Lower lobe of right lung (tissue), 2 donors: ENCODE measurements at places on chromosomes 16 and 17.
A peak's percentile ranks its signal among the peaks of the same experiment; 100 is the strongest.

DNA sequence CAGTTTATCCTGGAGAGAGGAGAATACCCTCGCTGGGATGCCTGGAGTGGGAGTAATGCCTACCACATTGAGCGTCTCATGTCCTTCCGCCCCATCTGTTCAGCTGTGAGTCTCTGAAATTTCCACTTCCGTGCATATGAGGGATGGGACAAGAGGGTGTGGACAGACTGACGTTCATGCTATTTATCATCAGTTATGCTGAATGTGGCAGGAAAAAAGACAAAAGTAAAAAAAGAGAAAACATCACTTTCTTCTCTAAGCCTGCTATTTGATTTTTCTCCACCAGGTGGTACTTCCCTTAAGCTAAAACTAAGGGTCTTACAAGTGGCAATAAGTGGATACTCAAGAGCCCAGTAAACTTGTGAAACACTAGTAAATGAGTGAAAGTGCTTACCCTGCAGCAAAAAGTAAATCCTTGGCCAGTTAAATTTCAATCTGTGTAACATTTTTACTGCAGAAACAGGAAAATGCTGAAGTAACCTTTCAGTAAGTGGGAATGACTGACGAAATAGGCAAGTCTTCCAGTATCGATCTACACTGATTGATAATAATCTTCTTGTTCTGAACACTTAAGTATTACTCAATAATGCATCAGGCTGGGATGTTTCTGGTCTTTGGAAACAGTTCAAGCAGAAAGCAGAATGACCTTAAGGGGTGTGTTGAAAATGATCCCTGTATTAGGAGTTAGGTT lies 5.6 kb downstream of the CRYBA1 start:
- no peak overlapping the region for H3K27ac ChIP-seq
- H3K4me1 ChIP-seq: peaks cover 46% of the 10 kb centered on the region
- no peak overlapping the region for H3K4me3 ChIP-seq
- H3K36me3 ChIP-seq: peaks cover 19% of the 10 kb centered on the region

DNA sequence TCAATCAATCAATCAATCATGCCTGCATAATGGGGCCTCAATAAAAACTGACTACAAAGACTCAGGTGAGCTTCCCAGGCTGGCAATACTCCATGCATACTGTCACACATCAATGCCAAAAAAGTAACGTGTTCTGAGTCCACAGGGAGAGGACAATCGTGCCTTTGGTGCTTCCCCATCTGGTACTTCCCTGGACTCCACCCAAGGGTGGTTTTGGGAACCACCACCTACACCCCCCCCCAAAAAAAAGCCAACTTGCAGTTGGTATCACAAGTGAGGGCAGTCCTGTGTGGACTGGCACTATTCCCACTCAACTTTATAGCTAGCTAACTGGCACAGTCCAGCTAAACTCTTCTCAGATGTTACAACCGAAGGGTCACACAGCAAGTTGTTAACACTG lies 3.1 kb downstream of the ZDHHC7 start:
- H3K4me3 ChIP-seq: no peak overlapping the region
- no peaks in the 10 kb centered on the region for H3K27me3 ChIP-seq
- H3K36me3 ChIP-seq: peaks cover 4% of the 10 kb centered on the region
- H3K27ac ChIP-seq: no peak overlapping the region
- H3K4me1 ChIP-seq: peaks cover 79% of the 10 kb centered on the region
- DNase-seq: peak; percentile 12

DNA sequence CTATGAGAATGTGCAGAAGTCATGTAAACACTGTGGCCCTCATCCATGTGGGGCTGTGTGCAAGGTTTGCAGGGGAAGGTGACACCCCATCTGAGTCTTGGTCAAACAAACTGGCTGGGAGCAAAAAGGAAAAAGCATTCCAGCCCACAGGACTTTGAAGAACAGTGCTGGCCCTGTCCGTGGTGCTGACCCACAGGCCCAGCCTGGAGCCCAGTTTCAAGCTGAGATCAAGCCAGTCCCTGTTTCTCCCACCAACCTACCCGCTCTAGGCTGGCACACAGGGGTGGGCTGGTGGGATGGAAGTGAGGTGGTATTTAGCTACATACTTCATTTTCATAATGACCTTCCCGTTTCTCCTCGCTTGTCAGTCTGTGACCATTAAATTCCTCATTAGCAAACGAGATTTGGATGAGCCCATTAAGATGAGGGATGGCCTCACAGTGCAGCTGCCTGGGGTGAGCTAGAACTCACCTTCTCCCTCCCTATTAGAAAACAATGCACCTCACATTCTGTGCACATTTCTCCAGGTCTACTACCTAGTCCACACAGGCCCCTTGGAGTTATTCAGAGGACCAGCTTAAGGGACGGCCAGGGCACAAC lies 12.6 kb upstream of the RPL38 start:
- DNase-seq: peak; percentile 34
- H3K27ac ChIP-seq: no peak overlapping the region
- peaks cover 3% of the 10 kb centered on the region for H3K27me3 ChIP-seq
- no peaks in the 10 kb centered on the region for H3K36me3 ChIP-seq
- H3K4me3 ChIP-seq: no peak overlapping the region

DNA sequence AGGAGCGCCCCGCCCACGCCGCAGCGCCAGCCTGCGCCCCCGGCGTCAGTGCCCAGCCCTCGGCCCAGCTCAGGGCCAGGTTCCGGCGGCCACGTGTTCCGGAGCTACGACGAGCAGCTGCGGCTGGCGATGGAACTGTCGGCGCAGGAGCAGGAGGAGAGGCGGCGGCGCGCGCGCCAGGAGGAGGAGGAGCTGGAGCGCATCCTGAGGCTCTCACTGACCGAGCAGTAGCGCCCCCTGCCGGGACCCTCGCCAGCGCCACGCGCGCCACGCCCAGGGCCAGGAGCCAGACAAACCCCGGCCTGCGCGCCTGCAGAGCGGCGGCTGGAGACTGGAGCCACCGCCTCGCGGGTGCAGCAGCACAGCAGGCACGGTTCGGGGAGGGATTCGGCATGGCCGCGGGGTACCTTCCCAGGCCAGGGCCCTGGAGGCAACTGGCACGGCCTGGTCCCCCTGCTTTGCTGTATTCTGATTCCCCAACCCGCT lies 9.3 kb downstream of the CORO6 start:
- no peaks in the 10 kb centered on the region for H3K36me3 ChIP-seq
- H3K4me3 ChIP-seq: peak overlapping the region; percentile 47
- peaks cover 55% of the 10 kb centered on the region for H3K4me1 ChIP-seq
- peaks cover 11% of the 10 kb centered on the region for H3K27me3 ChIP-seq
- peak; percentile 95 for DNase-seq

GRCh38 chr17:49522357-49522890 lies 27.3 kb downstream of the NGFR start:
- H3K27ac ChIP-seq: no peak overlapping the region
- H3K36me3 ChIP-seq: no peaks in the 10 kb centered on the region
- H3K4me1 ChIP-seq: peaks cover 5% of the 10 kb centered on the region
- no peak overlapping the region for H3K4me3 ChIP-seq
